ENCODE measurements at places on chromosomes 12 and 14. TPM values are rescaled to one million over a fixed set of nuclear protein-coding genes. Genes with fewer than 3 reads are reported as not detected.
A peak's percentile ranks its signal among the peaks of the same experiment; 100 is the strongest.

HSPB8 gene
- polyA plus RNA-seq, result 1.2 TPM

DNA sequence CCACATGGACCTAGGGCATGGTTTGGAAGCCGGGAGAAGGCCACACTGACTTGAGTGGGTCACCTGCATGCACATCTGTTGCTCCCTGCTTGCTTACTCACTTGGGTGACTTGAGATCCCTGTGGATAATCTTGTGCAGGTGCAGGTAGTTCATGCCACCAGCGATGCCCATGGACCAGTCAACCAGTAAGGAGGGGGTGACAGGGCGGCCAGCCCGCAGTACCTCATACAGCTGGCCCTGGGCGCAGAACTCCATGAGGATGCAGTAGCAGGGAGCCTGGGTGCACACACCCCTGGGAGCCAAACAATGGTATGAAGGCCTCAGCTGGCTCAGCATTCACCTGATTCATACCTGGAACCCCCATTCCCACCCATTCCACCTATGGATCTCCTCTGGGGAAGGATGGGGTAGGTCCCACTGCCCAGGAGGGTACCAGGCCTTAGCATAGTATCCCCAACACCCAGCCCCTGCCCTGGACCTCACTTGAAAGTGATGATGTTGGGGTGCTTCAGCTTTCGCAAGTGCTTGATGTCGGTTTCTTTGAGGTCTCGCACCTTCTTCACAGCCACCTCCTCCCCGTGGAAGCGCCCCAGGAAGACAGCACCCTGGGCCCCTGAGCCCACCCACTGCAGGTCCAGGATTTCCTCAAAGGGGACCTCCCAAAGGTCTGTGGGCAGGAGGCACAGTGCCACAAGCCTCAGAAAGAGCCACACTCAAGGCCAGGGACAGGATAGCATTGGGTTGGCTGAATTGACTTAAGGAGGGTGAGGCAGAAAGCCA, 13.1 kb downstream of the MAP3K12 start:
- no peak for DNase-seq

- no peak for DNase-seq
Measured at GRCh38 chr12:120783197-120783596, 57.6 kb downstream of the ACADS start.

DNA sequence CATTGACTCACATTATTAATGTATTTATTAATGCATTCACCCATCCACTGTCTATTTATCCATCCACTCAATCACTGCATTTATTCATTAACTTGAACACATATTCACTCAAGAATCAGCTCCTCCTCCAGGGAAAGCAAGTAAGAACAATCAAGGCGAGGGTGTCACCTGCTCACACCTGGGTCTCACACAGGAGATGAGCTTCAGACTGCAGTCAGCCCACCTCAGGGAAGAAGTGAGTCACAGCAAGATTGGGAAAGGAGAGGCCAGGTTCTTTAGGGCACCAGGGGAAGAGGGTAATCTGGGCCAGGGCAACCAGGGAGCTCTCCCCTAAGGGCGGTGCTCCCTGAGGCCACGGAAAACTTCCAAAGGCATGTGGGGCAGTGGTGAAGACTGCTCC, 367.3 kb downstream of the BCL11B start:
- DNase-seq, result no peak

DNA sequence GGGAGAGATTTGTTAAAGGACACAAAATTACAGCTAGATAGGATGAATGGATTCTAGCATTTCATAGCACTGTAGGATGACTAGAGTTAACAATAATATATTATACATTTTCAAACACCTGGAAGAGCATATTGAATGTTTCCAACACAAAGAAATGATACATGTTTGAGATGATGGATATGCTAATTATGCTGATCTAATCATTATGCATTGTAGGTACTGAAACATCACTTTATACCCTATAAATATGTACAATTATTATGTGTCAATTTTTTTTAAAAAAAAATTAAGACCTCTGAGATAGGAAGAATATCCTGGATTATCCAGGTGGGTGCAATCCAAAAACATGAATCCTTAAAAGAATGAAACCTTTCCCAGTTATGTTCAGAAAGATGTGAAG, 100.3 kb upstream of the CPNE8 start:
- no peak for DNase-seq

AKAP3 gene
- 0.24 TPM for polyA plus RNA-seq

- no peak for DNase-seq
Measured at GRCh38 chr14:69328317-69328716, 68.4 kb downstream of the GALNT16 start.

PIWIL1 gene
- polyA plus RNA-seq, result 0.03 TPM

OR10G3 gene
- not detected for polyA plus RNA-seq

DNA sequence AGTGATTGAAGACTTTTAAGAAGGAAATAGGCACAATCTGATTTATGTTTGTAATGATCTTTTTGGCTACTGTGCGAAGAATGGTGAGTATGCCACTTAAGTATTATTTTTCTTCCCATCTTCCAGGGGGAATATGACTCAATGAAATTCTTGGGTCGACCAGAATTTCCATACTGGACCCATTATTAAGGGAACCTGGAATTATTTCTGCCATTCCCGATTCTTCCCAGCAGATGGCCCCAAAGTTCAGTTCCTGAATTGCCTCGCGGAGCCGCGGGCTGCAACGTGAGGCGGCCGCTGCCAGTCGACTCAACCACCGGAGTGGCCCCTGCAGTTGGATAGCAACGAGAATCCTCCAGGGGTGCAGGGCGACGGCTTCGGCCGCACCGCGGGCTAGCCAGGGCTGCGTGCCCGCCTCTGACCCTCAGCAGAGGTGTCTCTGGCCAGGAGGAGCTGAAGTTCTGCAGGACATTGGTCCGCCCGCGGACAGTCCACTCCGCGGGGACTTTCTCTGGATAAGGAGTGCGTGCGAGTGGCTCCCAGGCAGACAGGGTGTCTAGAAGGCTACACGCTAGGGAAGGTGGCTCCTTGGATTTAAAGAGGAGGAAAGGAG, 628 bp upstream of the TSHR start:
- peak; percentile 81 for DNase-seq

RFC5 gene
- polyA plus RNA-seq, result 15.3 TPM

Data from SK-N-SH (cell line).